Pancreas (tissue), 10 donors: ENCODE measurements at places on chromosomes 2 and 18. TPM values are rescaled to one million over a fixed set of nuclear protein-coding genes. Genes with fewer than 3 reads are reported as not detected.

FSIP2 gene
- 0.65 TPM for total RNA-seq

CHRNA1 gene
- total RNA-seq, result 0.12 TPM

EN1 gene
- not detected for total RNA-seq

NEUROD1 gene
- 6.8 TPM for total RNA-seq

LDLRAD4 gene
- total RNA-seq, result 3.3 TPM

NXPH2 gene
- not detected for total RNA-seq

EFR3B gene
- total RNA-seq, result 0.31 TPM

ANKRD36 gene
- total RNA-seq, result 11.9 TPM

ABCG8 gene
- 0.03 TPM for total RNA-seq

BOLL gene
- not detected for total RNA-seq

PNKD gene
- 22.3 TPM for total RNA-seq

COL4A4 gene
- total RNA-seq, result 5.4 TPM

GCG gene
- 470 TPM for total RNA-seq

UGT1A6 gene
- not detected for total RNA-seq

RIT2 gene
- total RNA-seq, result not detected

PLCL1 gene
- 0.91 TPM for total RNA-seq

SATB2 gene
- total RNA-seq, result 4.0 TPM

SERPINB8 gene
- total RNA-seq, result 3.1 TPM

SMAD7 gene
- total RNA-seq, result 5.5 TPM

KCNIP3 gene
- total RNA-seq, result 4.7 TPM

MAB21L4 gene
- 0.19 TPM for total RNA-seq

RAX gene
- not detected for total RNA-seq

ITGA6 gene
- 92.7 TPM for total RNA-seq

C18orf54 gene
- total RNA-seq, result 1.4 TPM
